ENCODE measurements at places on chromosomes 16 and 17.

DNA sequence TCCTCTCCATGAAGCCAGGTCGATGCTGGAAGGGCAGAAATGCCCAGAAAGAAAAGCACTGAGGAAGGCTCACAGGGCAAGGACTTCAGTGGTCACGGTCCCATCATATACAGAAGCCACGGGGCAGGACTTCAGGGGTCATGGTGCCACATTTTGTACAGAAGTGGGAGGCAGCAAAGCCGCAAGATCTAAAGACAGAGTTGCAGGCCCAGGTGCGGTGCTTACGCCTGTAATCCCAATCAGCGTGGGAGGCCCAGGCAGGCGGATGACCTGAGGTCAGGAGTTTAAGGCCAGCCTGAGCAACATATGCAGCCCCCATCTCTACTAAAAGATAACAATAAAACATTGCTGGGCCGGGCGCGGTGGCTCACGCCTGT, 96.0 kb downstream of the NXN start:
- no peak for DNase-seq

GRCh38 chr17:43224146-43224705, 4.2 kb downstream of the CCDC200 start:
- DNase-seq = no peak

DNA sequence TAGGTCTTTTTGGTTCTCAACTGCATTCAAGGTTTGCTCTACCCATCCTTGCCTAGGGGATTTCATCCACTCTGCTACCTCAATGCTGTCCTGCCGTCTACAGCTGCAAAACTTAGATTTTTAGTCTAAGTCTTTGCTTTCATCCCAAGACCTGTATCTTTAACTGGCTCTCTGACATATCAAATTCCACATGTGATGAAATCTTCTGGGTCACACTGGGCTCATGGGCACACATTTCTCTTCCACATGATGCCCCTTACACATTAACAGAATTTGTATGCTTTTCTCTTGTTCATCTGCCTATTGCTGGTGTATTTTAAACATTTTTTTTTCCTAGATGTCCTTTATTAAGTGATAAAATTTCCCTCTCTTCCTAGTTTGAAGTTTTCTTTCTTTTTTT, 39.6 kb downstream of the MAF start:
- DNase-seq = no peak

- no peak for DNase-seq
These were observed 244.1 kb downstream of the CEP112 start for GRCh38 chr17:65947831-65948230.

DNA sequence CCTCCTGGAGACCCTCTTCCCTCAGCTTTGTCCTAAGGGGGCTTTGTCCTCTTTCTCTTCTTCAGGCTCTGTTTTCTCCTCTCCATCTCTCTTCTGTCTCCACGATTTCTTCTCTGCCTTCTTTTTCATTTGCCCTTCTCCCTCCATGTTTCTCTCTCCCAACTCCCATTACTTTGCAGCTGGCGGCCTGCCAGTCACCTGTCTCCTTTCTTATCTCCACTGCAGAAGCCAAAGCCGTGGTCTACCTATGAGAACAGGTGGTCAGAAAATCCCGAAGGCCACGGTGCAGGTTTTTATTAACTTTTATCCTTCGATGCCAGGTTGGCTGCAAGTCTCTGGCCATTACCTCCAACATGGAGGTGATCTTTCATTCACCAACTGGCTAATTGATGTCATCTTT, 45.1 kb downstream of the FZD2 start:
- DNase-seq = no peak

DNA sequence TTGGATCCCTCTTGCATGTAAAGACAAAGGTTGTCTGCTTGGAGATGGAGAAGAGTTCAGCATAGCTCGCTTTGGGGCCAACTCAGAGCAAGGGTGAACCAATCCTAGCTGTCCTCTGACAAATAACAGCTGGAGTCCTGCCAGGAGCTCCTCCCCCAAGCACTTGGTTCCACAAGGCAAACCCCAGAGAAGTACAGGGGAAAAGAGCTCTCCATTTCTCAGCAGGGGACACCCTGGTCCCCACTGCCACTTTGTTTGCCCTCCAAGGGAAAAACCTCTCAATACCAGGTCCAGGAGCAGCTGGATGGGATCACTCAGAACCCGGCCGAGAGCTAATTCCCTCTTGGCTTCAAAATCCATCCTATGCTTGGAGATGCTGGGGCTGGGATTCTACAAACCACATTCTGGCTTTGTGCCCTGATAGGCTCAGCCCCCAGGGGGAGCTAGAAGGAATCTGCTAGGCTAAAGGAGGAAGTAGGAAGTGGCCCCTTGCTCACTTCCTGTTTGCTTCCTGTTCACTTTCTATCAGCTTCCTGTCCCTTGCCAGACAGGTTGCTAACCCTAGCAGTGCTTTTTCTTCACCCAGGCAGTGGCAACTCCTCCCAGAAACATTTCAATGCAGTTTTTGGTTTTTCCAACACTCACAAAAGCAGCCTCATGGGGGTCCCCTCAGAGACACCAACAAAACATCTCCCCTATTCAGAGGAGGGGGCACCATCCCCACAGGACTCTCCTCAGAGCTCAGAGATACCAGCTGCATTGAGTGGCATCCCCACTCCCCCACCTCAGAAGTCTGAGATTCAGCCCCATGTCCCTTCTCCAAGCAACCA, 30.7 kb downstream of the CDRT4 start:
- DNase-seq = no peak

DNA sequence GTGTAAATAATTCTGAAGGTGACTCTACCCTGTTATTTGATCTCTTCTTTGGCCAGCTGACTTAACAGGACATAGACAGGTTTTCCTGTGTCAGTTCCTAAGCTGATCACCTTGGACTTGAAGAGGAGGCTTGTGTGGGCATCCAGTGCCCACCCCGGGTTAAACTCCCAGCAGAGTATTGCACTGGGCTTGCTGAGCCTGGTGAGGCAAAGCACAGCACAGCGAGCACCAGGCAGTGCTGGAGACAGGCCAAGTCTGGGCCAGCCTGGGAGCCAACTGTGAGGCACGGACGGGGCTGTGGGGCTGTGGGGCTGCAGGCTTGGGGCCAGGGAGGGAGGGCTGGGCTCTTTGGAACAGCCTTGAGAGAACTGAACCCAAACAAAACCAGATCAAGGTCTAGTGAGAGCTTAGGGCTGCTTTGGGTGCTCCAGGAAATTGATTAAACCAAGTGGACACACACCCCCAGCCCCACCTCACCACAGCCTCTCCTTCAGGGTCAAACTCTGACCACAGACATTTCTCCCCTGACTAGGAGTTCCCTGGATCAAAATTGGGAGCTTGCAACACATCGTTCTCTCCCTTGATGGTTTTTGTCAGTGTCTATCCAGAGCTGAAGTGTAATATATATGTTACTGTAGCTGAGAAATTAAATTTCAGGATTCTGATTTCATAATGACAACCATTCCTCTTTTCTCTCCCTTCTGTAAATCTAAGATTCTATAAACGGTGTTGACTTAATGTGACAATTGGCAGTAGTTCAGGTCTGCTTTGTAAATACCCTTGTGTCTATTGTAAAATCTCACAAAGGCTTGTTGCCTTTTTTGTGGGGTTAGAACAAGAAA, 5.1 kb downstream of the STH start:
- no peak for DNase-seq

DNA sequence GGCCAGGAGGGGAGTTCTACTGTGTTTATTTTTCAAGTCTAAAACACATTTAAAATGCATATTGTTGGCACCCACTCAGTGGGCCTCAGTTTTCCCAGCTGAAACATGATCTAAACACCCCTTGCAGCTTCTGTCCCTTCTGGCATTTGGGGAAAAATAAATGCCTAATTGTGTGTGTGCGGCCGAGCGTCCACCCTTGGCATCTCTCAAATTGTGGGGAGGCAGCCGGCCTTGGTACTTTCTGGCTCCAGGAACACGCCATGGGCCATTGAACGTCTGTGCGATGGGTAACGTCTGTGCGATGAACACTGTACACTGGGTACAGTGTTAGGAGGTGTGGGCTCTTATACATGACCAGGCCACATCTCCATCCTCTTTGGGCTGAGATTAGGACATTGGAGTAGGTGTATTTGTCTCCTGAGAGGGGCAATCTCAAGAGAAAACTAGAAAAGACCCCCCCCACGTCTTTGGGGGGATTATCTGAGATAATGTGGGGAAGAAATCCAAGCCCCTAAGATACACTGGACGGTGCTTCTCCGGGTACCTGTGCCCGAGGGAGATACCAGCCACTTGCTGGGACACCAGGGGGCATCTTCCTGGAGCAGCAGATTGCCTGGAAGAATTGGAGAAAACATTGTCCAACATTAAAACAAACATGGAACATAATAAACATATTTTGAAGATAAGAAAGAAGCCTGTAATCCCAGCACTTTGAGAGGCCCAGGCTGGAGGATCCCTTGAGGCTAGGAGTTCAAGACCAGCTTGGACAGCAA, 54.9 kb downstream of the RAB11FIP4 start:
- DNase-seq = no peak

DNA sequence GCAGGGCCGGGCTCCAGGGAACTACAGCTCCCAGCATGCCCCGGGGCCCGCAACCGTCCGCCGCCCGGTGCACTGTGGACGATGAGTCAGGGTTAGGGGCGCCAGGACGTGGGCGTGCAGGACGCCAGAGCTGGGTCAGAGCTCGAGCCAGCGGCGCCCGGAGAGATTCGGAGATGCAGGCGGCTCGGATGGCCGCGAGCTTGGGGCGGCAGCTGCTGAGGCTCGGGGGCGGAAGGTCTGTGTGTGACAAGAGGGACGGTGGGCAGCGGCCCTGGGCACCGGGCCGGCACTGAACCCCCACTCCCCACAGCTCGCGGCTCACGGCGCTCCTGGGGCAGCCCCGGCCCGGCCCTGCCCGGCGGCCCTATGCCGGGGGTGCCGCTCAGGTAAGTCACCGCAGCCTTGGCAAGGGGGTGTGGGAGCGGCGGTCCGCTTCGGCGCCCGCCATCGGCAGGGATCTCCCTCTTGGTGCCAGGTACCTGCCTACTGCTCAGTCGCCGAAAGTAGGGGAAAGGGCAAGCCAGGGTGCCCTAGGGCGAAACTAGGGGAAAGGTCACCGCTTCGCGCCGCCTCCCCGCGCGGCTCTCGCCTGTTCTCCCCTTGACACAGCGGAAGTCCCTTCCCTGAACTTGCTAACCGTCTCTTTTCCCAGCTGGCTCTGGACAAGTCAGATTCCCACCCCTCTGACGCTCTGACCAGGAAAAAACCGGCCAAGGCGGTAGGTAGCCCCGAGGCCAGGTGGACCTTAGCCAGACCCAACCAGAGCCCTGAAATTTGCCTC, at the start of the genes ACADVL and DLG4:
ACADVL (plus strand) TSS at position 127 of the 781 bp plus-strand sequence; CDS start at position 174, 47 bp downstream.
DLG4 (minus strand) TSS at position 25 of the 781 bp plus-strand sequence.
- DNase-seq = peak; percentile 77

DNA sequence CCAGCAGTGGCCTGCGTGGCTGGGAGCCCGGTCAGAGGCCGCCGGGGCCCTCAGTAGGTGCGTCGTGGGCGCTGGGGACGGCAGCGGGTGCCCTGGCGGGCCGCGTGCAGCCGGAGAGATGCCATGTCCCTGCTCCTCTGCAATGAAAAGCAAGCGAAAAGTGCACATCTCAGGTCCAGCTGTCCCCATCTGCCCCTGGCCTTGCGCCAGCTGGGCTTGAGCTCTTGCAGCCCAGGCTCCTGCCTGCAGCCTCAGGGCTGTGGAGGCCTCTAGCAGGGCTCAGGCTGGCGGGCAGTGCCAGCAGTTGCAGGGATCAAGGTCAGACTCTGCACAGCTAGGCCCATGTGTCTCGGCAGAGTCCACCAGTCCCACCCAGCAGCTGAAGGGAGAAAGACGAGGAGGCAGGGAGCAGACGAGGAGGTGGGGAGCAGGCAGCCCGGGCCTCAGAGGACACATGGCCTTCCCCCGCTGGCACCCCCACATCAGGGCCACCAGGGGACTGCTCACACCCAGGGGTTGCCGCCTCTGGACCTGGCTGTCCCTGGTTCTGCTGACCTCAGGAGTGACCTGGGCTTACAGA, 11.2 kb downstream of the SLC16A3 start:
- DNase-seq = no peak

DNA sequence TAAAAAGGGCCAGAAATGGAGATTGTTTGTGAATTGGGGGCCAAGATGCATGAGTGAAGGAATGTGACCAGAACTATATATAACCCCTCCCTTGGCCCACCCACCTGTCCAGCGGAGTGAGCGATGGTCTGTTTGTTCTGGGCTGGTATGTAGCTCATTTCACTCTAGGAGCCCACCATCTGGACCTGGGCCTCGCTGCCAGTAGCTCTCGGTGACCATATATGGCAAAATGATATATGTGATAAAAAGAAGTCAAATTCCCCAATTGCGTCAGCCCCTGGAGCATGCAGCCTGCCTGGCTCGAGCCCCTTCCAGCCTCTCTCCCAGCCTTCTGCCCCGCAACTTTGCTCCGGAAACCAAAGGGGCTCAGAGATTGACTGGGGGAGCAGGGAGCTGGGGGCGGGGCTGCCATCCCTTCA, 47.3 kb downstream of the CCDC42 start:
- DNase-seq = no peak

- DNase-seq = no peak
These were observed 7.0 kb upstream of the ANKRD40CL start for GRCh38 chr17:50774225-50774803.

- peak; percentile 57 for DNase-seq
These were observed 661 bp downstream of the GIT1 start for GRCh38 chr17:29588562-29589411.

- no peak for DNase-seq
These were observed 26.5 kb upstream of the C16orf87 start for GRCh38 chr16:46857368-46857945.

- no peak for DNase-seq
These were observed 40.5 kb downstream of the BEAN1 start for GRCh38 chr16:66467611-66468010.

GRCh38 chr17:9644910-9645751, at the start of gene USP43:
Gene USP43, plus strand, starts transcription at chr17:9645517. Its CDS starts 116 bp downstream, at chr17:9645633.
- no peak for DNase-seq

DNA sequence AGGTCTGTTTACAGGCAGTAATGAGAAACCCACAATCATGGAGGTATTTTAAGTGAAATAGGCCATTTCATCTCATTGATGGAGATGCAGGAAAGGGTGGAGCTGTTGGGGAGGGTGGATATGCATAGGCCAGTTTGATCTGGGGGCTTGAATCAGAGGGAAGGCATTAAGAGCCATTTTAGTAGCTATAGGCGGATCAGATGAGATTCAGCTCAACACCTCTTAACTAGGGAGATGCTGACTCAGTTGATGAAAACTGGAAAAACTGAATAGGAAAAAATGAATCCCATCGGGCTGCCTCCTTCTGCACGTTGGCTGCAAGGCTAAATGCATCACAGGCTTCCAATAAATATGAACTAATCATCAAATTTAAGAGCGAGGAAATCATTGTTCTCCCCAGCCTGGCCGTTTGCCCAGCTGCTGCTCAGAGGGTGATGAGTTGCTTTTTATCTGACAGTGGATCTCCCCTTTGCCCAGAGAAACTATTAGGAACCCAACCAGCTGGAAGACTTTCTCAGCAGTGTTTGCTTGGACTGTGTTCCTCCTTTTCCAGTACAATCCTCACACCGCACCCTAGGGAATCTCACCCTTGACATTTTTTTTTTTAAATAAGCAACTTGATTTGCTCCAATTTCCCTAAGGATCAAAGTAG, 149.6 kb downstream of the SOX9 start:
- DNase-seq = no peak

- no peak for DNase-seq
These were observed 7.3 kb upstream of the SLC5A10 start for GRCh38 chr17:18944646-18945045.

DNA sequence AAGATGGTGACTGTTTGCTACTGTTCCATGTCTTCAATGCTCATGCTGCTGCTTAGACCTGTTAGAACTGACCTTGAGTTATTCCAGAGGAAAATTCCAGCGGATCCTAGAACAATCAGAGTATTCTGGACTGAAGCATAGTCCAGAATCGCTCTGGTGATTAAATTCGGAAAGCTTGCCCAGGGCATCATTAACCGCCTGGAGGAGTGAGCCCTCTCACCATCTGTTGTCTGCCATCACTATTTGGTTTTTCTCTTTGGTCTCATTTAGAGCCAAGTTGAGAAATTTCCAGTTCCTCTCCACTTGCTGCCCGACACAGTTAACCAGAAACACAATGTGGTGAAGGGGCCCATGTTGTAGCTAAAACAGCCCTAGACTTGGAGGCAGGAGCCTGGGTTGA, 104.1 kb downstream of the BMERB1 start:
- DNase-seq = no peak

All from stimulated activated naive CD4-positive, alpha-beta T cell treated with Interleukin-2 at 50 U/mL for 16 hours (primary cell).